Fibroblast of mammary gland (primary cell): ENCODE measurements at places on chromosomes 4 and X.

- DNase-seq: peak; percentile 60
Observed at GRCh38 chr4:31081366-31081765, 361.2 kb downstream of the PCDH7 start.

GRCh38 chr4:40736910-40737309, 12.8 kb upstream of the NSUN7 start:
- peak; percentile 51 for DNase-seq

- DNase-seq: no peak
Observed at GRCh38 chr4:48030470-48030869, 13.9 kb downstream of the NIPAL1 start.

DNA sequence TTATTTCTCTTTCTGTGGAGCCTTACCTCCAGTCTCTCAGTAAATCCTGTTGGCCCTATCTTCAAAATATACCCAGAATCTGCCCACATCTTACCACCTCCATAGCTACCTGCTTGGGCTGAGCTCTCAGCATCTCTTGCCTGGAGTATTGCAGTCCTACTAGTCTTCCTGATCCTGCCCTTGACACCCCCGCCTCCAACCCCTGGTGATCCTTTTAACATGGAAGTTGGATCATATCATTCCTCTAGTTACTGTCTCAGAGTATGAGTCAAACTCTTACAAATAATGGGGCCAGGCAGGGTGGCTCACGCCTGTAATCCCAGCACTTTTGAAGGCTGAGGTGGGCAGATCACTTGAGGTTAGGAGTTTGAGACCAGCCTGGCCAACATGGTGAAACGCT, 43.1 kb upstream of the SETD7 start:
- no peak for DNase-seq

- DNase-seq: no peak
Observed at GRCh38 chrX:8036914-8037313, 109.7 kb upstream of the PNPLA4 start.

DNA sequence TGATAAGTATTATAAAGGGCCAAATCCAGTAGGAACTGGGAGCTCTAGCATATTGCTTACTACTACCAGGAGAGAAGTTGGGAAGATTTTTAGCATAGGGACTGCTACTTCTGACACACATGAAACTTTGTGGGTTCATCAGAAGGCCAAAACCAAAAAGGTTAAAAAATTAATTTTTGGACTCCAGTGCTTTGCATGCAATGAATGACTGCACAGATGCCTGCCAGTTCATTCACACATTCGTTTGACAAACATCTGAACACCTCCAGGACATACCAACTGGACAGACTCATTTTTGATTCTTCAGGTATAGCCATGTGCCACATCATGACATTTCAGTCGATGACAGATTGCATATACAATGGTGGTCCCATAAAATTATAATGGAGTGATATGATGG, 79.8 kb downstream of the MID1IP1 start:
- no peak for DNase-seq

DNA sequence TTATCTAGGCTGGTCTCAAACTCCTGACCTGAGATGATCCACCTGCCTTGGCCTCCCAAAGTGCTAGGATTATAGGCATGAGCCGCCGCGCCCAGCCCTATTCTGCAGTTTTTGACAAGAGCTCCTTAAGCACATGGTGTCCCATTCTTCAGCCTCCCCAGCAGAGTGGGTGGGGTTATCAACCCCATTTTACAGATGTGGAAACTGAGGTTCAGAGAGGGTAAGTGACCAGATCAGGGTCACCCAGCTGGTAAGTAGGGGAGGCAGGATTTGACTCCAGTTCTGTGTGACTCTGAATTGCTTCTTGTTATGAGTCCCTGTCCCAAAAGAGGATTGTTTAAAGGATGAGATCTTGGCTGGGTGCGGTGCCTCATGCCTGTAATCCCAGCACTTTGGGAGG, 14.5 kb downstream of the MAN2B2 start:
- DNase-seq: no peak

GRCh38 chr4:36844448-36844847, 400.1 kb upstream of the NWD2 start:
- no peak for DNase-seq

DNA sequence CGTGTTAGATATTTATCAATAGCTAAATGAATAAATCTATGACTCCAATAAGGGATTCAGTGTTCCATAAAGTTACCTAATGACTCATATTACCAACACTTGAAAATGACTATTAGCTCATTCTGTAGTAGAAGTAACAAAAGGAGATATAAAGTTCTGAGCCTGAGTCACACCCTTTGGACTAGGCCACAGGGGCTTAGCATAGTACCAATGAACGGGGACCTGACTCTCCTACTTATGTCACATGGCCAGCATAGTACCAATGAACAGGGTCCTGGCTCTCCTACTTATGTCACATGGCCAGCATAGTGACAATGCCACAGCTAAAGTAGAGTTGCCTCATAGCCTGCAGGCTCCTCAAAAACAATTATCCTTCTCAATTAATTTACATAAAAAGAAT, 43.7 kb downstream of the MAGEB16 start:
- DNase-seq: no peak

DNA sequence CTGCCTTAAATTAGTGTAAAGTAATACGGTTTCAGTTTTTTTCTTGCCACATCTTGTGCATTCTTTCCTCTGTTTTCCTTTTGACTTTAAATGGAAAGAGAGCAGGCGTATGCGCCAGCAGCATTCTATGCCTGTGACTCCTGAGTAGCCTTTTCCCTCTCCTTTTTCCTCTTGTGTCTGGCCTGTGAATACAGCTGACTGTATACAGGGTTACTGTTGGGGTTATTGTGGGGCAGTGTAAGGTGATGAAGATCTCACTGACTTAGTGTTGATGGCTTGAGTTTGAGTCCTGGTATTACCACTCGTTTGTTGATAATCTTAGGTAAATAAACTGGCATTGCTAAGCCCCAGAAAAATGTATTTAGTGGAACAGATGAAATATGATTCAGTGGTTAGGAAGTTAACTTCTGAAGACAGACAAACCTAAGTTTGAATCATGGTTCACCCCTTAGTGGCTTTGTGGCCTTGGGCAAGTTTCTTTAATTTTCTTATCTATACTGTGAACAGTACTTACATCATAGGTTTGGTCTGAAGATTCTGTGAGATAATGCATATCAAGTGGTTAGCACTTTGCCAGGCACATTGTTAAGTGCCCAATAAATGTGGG, 105.1 kb downstream of the FNIP2 start:
- peak; percentile 71 for DNase-seq

DNA sequence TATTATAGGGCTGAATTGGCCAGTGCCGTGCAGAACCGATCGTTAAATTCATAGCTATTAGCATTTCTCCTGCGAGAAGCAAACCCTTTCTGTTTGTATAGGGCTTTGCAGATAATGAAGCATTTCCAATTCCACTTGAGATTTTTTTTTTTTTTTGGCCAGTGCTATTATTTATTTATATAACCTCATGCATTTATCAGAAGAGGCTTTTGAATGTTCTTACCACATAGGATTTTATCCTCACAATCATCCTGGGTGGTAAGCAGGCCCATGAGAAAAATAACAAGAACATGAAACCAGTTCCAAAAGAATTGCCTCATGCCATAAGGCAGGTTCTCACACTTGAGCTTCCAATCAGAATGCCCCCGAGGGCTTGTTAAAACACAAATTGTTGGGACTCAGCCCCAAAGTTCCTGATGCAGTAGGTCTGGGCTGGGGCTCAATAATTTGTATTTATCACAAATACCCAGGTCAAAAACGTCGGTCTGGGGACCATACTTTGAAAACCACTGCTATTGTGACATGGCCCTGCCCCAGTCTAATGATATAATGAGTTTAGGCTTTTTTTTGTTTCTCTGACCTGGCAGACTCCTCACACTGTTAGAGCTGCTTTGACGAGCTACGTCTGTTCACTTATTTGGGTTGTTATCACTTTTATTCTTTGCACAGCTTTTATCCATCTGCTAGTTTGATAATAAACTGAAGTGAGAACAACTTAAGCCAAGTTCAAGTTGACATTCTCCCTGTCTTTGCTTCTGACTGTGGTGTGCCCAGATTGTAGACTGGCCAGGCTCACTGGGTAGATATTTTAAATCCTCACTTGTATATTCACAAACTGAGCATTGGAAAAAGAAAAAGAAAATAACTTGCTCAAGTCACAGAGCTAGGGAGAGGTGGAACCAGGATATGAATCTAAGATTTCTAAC, 20.1 kb downstream of the SUPT20HL1 start:
- no peak for DNase-seq

DNA sequence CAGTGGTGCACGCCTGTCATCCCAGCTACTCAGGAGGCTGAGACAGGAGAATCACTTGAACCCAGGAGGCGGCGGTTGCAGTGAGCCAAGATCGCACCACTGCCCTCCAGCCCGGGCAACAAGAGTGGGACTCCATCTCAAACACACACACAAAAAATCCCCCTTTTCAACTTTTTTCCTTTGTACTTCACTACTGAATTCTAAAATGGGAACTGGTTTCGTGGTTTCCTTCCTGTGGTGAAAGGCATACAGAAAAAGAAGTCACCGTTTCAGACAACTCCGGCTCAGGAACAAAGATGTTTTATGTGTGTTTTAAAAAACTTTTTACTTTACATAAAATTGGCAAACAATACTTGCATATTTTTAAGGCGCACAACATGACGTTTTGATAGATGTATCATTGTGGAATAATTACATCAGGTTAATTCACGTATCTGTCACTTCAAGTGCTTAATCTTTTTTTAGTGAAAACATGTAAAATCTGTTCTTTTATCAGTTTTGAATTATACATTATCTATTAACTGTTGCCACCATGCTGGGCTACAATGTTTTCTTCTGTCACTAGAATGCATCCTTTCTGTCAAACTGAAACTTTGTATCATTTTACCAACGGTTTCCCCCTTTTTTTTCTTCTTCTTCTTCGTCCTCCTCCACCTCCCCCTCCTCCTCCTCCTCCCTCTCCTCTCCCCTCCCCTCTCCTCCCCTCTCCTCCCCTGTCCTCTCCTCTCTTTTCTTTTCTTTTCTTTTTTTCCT, 186.0 kb downstream of the CRLF2 start:
- no peak for DNase-seq

GRCh38 chr4:182873289-182873688, 43.9 kb downstream of the DCTD start:
- no peak for DNase-seq

GRCh38 chr4:188663369-188663768, 524.1 kb downstream of the TRIML1 start:
- DNase-seq: no peak

DNA sequence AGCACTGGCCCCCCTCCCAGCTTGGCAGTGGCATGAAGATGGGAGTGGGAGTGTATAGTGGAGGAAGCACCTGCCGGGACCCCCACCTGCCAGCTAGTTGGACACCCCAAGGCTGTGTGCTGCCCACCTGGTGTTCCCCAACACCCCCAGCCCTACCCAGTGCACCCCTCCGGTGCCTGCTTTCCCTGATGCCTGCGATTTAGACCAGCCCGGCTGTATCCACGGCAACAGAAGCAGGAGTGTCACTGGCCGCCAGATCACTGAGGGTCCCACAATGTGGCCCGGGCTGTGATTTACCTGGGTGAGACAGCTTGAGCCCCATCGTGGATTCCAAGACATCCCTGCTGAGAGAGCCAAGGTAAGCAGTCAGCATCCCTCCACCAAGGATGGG, 533 bp downstream of the GPR173 start:
- DNase-seq: no peak

GRCh38 chr4:86720508-86721068, 126.5 kb downstream of the PTPN13 start:
- DNase-seq: peak; percentile 19

- DNase-seq: peak; percentile 91
Observed at GRCh38 chrX:16589211-16589610, 60.7 kb upstream of the S100G start.

- peak; percentile 50 for DNase-seq
Observed at GRCh38 chr4:109079201-109079600, 223.3 kb downstream of the COL25A1 start.

GRCh38 chr4:138078253-138078652, 163.9 kb downstream of the SLC7A11 start:
- DNase-seq: no peak

- DNase-seq: no peak
Observed at GRCh38 chrX:41475191-41475590, 28.0 kb downstream of the NYX start.

DNA sequence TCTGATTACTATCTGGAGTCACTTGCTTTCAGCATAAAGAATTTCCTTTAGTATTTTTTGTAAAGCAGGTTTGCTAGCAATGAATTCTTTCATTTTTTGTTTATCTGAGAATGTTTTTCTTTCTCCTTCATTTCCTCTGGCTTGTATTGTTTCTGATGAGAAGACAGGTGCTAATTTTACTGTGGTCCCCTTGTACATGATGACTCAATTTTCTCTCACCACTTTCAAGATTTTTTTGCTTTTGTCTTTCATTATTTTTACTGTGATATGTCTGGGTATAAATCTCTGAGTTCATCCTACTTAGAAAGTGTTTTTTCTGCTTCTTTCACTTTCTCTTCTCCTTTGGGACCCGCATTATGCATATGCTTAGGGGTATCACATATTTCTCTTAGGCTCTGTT, 62.6 kb downstream of the PKD2 start:
- no peak for DNase-seq

DNA sequence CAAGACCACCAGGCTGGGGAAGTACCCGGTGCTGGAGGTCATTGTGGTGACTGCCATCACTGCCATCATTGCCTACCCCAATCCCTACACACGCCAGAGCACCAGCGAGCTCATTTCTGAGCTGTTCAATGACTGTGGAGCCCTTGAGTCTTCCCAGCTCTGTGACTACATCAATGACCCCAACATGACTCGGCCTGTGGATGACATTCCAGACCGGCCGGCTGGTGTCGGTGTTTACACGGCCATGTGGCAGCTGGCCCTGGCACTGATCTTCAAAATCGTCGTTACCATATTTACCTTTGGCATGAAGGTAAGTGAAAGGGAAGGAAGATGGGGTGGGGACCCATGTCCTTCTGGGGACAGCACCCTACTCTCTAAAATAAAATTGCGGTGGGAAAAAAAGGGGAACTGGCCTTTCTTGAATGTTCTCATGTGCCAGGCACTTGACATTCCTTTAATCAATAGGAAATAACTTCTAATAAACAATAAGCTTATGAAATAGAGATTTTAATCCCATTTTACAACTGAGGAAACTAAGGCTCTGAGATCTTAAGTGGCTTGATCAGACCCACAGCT, 51.6 kb downstream of the CLCN4 start:
- no peak for DNase-seq

GRCh38 chr4:125198916-125199315, 115.8 kb upstream of the FAT4 start:
- peak; percentile 49 for DNase-seq
